Cardiac muscle cell (in vitro differentiated cells and primary cell): ENCODE measurements at places on chromosomes 5 and 9. TPM values are rescaled to one million over a fixed set of nuclear protein-coding genes. Genes with fewer than 3 reads are reported as not detected.

- H3K4me3 ChIP-seq = peak overlapping the region; percentile 19
- no peaks in the 10 kb centered on the region for H3K36me3 ChIP-seq
- no peaks in the 10 kb centered on the region for H3K4me1 ChIP-seq
- H3K27ac ChIP-seq = no peak overlapping the region
- DNase-seq = no peak
Observed at GRCh38 chr5:159106193-159106568, 6.5 kb upstream of the EBF1 start.

DNA sequence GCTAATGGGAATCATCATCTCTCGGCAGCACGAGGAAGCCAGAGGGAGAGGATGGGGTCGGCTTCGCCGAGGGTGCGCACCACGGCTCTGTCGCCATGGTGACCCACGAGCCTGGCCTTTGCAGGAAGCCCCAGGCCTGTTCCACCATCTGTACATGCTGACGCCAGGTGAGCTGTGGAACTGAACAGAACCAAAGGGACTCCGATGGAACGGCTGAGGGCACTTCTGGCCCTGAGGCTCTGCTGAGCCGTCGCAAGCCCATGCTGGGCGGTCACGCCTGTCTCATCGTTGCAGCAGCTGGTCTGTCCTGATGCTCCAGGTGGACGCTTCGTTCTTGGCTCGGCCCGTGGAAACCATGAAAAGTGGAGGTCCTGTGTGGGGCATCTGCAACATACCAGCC is 34.6 kb upstream of the UBAC1 start:
- no peak overlapping the region for H3K27ac ChIP-seq
- no peaks in the 10 kb centered on the region for H3K36me3 ChIP-seq
- H3K4me3 ChIP-seq = no peak overlapping the region
- H3K4me1 ChIP-seq = peaks cover 14% of the 10 kb centered on the region
- DNase-seq = no peak

DNA sequence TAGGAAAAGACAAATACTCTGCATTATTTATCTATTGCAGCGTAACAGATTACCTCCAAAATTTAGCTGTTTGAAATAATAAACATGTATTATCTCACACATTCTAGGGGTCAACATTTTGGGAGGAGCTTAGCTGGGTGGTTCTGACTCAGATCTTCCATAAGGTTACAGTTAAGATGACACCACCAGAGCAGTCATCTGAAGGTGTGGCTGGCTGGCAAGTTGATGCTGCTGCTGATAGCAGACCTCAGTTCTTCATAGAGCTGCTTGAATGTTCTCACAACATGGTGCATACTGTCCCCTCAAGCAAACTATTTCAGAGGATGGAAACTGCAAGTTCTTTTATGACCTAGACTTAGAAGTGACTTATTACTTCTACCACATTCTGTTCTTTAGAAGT is 146.3 kb upstream of the FSTL4 start:
- H3K27ac ChIP-seq = no peak overlapping the region
- no peaks in the 10 kb centered on the region for H3K4me1 ChIP-seq
- peaks cover 32% of the 10 kb centered on the region for H3K27me3 ChIP-seq
- no peak for DNase-seq

FBXL7 gene
- 19.0 and 22.5 TPM in 2 replicates for total RNA-seq

GRCh38 chr5:78269088-78269703 is 25.3 kb downstream of the AP3B1 start:
- H3K27me3 ChIP-seq = no peaks in the 10 kb centered on the region
- peaks cover 16% of the 10 kb centered on the region for H3K4me1 ChIP-seq
- peak; percentile 27 for DNase-seq
- no peak overlapping the region for H3K27ac ChIP-seq
- H3K4me3 ChIP-seq = no peak overlapping the region

C7 gene
- 66.3 and 153 TPM in 2 replicates for total RNA-seq

ADRA1B gene
- 1.8 and 2.9 TPM in 2 replicates for total RNA-seq

DNA sequence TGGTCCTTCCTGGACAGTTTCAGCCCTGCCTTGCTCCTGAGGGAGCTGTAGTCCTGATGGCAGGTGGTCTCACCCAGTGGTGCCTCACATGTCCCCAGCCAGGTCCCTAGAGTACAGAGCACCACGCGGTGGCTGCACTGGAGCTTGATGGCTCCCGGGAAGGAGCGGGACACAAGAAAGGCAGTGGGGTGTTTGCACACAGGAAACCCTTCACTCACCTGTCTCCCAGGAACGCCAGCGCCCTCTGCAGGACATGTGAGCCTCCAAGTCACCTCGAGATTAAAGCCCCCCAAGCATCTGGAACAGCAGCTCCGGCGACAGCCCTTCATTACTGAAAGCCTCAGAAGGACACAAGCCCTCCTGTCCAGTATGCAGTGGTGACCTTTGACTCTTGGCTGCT is 19.9 kb upstream of the TMEM250 start:
- peaks cover 21% of the 10 kb centered on the region for H3K27me3 ChIP-seq
- no peak overlapping the region for H3K4me3 ChIP-seq
- peaks cover 7% of the 10 kb centered on the region for H3K4me1 ChIP-seq
- H3K27ac ChIP-seq = no peak overlapping the region
- no peaks in the 10 kb centered on the region for H3K36me3 ChIP-seq
- DNase-seq = peak; percentile 75

FSD1L gene
- total RNA-seq = 4.3 and 8.8 TPM in 2 replicates

DNA sequence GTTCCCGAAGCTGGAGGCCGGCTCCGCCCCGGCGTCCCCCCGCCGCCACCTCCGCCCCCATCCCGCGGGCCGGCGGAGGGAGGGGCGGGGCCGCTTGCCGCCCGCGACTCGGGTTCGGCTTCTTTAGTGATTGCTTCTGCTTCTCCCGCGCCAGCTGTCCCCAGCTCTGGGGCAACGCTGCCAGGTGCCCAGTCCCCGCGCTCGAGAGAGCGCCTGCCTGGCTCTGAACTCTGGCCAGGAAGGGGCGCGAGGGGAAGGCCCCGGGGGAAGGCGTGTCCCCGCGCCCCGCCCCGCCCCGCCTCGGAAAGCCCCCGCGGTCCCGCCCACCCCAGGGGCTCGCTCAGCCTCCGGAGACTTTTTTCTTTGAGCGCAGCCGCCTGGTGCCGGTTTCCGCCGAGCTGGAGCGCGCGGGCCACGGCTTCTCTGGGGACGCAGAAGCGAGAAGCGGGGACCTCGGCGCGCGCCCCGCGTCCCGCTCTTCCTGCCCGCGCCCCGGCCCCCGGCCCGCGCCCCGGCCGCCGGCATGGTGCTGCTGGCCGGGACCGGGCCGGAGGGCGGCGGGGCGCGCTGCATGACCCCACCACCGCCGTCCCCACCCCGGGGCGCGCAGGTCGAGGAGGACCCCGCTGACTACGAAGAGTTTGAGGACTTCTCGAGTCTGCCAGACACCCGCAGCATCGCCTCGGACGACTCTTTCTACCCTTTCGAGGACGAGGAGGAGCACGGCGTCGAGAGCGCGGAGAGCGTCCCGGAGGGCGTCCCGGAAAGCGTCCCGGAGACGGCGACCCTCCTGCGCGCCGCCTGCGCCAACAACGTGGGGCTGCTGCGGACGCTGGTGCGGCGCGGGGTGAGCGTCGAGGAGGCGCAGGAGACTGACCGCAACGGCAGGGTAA is at the start of gene ANKRD33B:
Gene ANKRD33B (plus strand): TSS at position 126 of the 893 bp plus-strand sequence. CDS start 398 bp downstream, at position 524.
- peak within 1 kb of the TSS; percentile 65 for H3K27ac ChIP-seq
- DNase-seq = peak; percentile 88
- H3K4me3 ChIP-seq = peak within 1 kb of the TSS; percentile 64
- no peaks in the 10 kb centered on the region for H3K27me3 ChIP-seq
- H3K36me3 ChIP-seq = no peaks in the 10 kb centered on the region

- no peaks in the 10 kb centered on the region for H3K4me1 ChIP-seq
- no peak for DNase-seq
- H3K27me3 ChIP-seq = peaks cover 43% of the 10 kb centered on the region
- no peak overlapping the region for H3K27ac ChIP-seq
- peak overlapping the region; percentile 51 for H3K4me3 ChIP-seq
Observed at GRCh38 chr5:114360816-114361723, 800 bp upstream of the KCNN2 start.

- H3K36me3 ChIP-seq = no peaks in the 10 kb centered on the region
- H3K27me3 ChIP-seq = peaks cover 50% of the 10 kb centered on the region
- H3K27ac ChIP-seq = no peak overlapping the region
- H3K4me3 ChIP-seq = no peak overlapping the region
- H3K4me1 ChIP-seq = no peaks in the 10 kb centered on the region
Observed at GRCh38 chr5:135100431-135100830, 66.4 kb upstream of the PITX1 start.

- DNase-seq = no peak
- H3K27me3 ChIP-seq = no peaks in the 10 kb centered on the region
- no peaks in the 10 kb centered on the region for H3K36me3 ChIP-seq
- no peak overlapping the region for H3K4me3 ChIP-seq
- H3K4me1 ChIP-seq = no peaks in the 10 kb centered on the region
Observed at GRCh38 chr5:97576956-97577355, 393.9 kb upstream of the RIOK2 start.

GRCh38 chr9:6956879-6957278 is 199.1 kb downstream of the KDM4C start:
- no peak for DNase-seq
- H3K4me3 ChIP-seq = no peak overlapping the region
- no peaks in the 10 kb centered on the region for H3K36me3 ChIP-seq
- no peak overlapping the region for H3K27ac ChIP-seq
- H3K4me1 ChIP-seq = peaks cover 16% of the 10 kb centered on the region

DNA sequence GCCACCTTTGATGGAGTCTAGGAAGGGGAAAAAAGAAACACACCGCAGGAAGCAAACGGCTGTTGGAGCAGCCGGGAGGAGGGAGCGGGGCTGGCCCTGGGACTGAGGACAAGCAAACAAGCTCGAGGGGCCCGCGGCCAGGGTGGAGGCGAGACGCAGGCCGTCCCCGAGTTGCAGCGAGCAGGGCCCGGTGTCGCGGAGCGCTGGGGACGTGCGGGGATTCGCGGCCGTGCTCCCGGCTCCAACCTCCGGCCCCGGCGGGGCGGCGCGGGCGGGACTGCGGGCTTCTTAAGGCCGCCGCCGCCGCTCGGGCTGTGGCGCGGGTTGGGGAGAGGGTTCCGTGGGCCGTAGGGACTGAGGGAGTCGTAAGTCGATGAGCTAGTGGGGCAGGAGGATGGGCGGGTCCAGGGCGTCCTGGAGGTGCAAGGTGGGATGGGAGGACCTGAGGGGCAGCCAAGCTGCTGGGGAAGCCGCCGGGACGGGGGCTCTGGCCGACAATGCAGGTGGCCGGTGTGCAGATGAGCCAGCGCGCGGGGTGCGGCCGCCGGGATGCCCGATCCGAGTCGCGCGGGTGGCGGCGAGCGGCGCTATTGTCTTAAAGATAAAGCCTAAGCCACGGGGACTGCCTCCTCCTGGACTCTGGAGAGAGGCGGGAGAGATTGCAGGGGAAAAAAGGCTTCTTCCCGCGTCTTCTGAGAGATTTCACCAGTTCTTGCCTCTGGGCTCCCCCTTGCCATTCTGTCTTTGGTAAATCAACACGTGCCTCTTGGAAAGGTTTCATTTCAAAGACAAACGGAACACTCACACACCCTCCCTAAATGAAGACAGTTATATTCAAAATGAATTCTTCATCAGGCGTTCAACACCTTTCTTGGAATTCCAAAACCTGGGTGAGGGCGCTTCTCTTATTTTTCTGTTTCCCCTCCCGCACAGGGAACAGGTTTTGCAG is 1.6 kb upstream of the HAPLN1 start:
- H3K36me3 ChIP-seq = no peaks in the 10 kb centered on the region
- H3K4me3 ChIP-seq = peak overlapping the region; percentile 47
- H3K27me3 ChIP-seq = no peaks in the 10 kb centered on the region
- H3K4me1 ChIP-seq = peaks cover 41% of the 10 kb centered on the region

DNA sequence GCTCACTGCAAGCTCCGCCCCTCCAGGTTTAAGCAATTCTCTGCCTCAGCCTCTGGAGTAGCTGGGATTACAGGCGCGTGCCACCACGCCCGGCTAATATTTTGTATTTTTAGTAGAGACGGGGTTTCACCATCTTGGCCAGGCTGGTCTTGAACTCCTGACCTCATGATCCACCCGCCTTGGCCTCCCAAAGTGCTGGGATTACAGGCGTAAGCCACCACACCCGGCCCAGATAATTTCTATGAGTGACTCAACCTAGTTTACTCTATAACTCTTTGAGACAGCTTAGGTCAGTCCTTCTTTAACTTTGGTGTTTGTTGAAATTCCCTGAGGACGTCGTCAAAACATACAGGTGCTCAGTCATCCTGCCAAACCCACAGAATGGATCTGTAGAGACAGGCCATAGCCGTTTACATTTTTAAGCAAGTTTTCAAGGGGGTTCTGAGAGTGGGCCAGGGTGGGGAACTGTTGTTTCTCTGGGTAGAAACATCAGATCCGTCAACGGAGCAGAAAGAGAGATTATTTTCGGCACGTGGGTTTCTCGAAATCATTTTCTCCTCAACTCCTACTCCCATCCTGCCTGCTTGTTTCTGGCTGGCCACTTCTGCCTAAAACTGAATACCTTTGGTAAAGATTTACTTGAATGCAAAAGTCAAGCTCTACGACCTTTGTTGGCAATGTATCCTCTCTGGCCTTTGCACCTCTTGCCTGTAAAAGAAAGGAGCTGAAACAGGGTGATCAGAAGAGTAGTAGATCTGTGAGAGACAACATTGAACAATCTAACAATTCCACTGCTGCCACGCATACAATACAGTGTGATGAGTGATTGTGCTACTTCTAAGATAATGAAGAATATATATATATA is 6.0 kb upstream of the BOD1 start:
- peaks cover 10% of the 10 kb centered on the region for H3K4me1 ChIP-seq
- H3K27me3 ChIP-seq = no peaks in the 10 kb centered on the region
- H3K36me3 ChIP-seq = no peaks in the 10 kb centered on the region
- DNase-seq = no peak

CCNJL gene
- 14.2 and 16.1 TPM in 2 replicates for total RNA-seq

TMEM215 gene
- total RNA-seq = not detected in 2 replicates

ACOT12 gene
- total RNA-seq = not detected in 2 replicates

GZMA gene
- not detected in 2 replicates for total RNA-seq

DNA sequence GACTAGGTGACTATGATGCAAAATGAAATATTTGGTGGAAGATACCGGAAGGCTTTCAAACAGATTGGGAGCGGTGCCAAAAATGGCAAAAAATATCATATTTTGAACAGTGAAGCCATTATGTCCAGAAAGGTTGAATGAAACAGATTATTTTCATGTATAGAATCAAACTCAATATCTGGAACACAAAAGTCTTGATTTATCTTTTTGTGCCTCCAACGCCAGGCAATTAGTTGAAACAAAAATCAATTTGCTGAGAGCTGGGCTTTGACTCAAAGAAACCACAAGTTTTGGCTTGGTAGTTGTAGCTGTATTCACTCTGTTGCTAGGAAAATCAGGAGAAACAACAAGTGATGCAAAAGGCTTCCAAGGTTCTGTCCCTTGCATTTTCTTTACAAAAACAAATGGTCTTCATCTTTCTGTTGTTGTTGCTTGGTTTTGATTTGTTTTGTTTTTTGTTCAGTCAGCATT is 421.7 kb upstream of the TYRP1 start:
- no peak overlapping the region for H3K4me3 ChIP-seq
- no peak overlapping the region for H3K27ac ChIP-seq
- no peaks in the 10 kb centered on the region for H3K27me3 ChIP-seq

- H3K4me1 ChIP-seq = no peaks in the 10 kb centered on the region
- no peak for DNase-seq
- no peak overlapping the region for H3K27ac ChIP-seq
- H3K36me3 ChIP-seq = no peaks in the 10 kb centered on the region
- H3K27me3 ChIP-seq = peaks cover 4% of the 10 kb centered on the region
Observed at GRCh38 chr9:93808115-93809029, 146.8 kb downstream of the BARX1 start.

SOX30 gene
- total RNA-seq = 0.07 TPM in 1 of 2 replicates, not detected in the other

SURF2 gene
- total RNA-seq = 38.2 and 49.9 TPM in 2 replicates

GRCh38 chr9:110059461-110059860 is 148.5 kb downstream of the C9orf152 start:
- H3K27me3 ChIP-seq = no peaks in the 10 kb centered on the region
- no peak for DNase-seq
- no peaks in the 10 kb centered on the region for H3K4me1 ChIP-seq
- no peak overlapping the region for H3K4me3 ChIP-seq

- no peak overlapping the region for H3K4me3 ChIP-seq
- no peaks in the 10 kb centered on the region for H3K36me3 ChIP-seq
- H3K27ac ChIP-seq = no peak overlapping the region
- no peaks in the 10 kb centered on the region for H3K27me3 ChIP-seq
Observed at GRCh38 chr5:39774605-39775004, 349.8 kb upstream of the DAB2 start.
